ENCODE measurements at places on chromosomes 11 and 22.

DNA sequence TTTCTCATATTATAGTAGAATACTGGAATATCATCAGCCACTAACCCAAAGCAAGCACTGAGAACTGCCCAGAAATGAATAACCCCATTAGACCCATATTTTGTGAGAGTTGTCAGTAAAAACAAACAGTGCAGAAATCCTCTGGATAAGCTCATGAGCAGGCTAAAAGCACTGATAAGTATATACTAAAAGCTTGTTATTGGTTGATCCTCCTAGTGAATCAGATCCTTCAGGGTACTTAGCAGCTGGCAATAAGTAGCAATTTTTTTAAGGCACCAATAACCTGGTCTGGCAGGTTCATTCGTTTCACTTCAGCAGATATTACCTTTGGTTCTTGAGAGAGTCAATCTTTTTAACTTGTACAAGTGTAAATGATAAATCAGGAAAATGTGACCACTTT lies 1.2 kb downstream of the NOX4 start:
- DNase-seq, result no peak

GRCh38 chr11:22430141-22430541 lies 92.0 kb downstream of the SLC17A6 start:
- no peak for DNase-seq

- no peak for DNase-seq
Observed at GRCh38 chr11:72816404-72816990, 2.3 kb downstream of the ATG16L2 start.

GRCh38 chr11:115363921-115364320 lies 140.3 kb downstream of the CADM1 start:
- no peak for DNase-seq

GRCh38 chr11:128206461-128206860 lies 380.9 kb downstream of the ETS1 start:
- DNase-seq, result no peak

- DNase-seq, result no peak
Observed at GRCh38 chr11:129372609-129373488, 2.8 kb upstream of the BARX2 start.

GRCh38 chr22:23857606-23858483 lies at the start of gene SLC2A11:
Gene SLC2A11, plus strand, starts transcription at chr22:23857875. Its CDS starts 125 bp downstream, at chr22:23858000.
- peak; percentile 95 for DNase-seq

DNA sequence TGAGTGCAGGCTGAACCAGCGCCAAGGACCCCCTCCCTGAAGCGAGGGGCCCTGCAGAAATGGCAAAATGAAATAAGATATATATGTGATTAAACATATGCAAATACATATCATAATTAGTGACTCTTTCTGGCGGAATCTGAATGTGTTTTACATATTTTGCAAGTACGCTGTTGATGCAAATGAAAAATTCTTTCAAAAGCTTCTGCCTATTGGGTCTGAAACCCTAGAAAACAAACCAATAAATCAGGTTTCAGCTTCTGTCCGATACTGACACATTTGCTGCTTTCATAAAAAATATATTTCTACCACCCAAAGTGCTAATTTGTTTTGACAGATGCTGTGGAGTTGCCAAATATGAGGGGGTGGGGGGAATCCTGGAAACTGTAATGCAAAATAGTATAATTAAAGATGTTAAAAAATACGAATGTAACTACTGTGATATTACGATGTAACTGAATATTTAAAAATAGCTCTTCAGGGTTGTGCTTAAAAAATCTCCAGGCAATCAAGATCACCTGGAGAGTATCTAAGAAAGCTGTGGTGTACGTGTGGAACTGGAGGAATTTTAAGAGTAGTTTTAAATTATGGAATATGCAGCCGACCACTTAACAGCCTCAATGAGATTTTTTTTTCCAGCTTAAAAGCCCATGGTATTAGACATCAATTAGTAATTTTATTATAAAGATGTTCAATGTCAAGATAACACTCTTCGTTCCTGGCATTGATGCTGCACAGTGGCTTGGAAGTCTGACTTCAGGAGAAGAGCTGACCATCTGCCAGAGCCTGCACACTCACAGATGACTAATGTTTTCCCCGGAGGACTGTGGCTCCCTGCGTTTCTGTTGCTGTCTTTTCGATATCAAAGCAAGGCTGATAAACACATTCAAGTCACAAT lies 122.2 kb upstream of the RCN1 start:
- DNase-seq, result no peak

GRCh38 chr11:86475027-86475426 lies 100.3 kb downstream of the CCDC81 start:
- DNase-seq, result peak; percentile 31

DNA sequence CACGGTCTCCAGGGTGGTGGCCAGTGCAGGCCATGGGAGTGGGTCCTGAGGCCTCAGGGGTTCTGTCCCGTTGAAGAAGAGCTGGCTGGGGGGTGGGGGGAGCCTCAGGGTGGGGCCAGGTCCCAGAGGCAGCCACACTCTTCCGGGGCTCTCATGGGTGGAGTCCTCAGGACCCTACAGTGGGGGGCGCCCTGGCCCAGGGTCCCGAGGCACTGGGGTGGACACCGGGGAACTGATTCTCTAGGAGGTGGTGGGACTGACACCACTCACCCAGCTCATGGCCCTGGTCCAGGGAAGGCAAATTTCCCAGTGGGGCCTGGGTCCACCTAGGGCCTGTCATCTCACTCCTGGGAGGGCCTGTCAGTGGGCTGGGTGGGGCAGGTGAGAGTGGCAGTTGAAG lies 12.8 kb downstream of the GGT5 start:
- DNase-seq, result no peak

GRCh38 chr11:71209656-71210055 lies 42.7 kb downstream of the SHANK2 start:
- DNase-seq, result no peak

DNA sequence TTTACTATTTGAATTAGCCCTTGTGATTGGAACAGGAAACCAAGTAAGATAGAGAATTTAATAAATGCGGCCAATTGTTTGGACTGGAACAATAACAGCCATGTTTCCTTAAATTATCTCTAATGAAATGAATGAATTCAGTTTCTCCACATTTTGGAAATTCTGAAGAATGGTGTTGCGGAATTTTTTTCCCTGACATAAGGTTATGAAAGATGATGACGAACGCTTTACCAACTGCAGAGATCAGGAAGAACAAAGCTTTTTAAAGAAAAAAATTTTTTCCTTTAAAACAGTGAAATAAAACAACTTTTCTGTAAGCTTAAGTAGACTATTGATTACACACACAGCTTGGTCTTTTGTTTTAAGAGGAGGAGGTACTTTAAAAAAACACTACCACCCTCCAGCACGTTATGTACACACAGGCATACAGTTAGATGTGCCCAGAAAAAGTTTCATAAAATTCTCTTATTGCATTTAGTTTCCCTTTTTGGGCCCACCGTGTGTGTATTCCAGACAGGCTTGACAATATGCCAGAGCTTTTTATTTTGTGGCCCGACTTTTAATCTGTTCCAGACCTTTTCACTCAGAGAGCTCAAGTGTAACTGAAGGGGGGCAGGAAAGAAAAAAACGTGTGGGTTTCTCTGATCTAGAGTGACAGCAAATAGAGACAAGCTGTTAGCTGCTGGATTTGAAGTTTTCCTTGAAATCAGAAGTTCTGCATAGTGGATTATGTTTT lies 77.3 kb downstream of the YAP1 start:
- no peak for DNase-seq

- DNase-seq, result no peak
Observed at GRCh38 chr11:10658621-10659338, 34.8 kb downstream of the IRAG1 start.

- DNase-seq, result no peak
Observed at GRCh38 chr11:27456140-27456794, 16.3 kb downstream of the LGR4 start.

DNA sequence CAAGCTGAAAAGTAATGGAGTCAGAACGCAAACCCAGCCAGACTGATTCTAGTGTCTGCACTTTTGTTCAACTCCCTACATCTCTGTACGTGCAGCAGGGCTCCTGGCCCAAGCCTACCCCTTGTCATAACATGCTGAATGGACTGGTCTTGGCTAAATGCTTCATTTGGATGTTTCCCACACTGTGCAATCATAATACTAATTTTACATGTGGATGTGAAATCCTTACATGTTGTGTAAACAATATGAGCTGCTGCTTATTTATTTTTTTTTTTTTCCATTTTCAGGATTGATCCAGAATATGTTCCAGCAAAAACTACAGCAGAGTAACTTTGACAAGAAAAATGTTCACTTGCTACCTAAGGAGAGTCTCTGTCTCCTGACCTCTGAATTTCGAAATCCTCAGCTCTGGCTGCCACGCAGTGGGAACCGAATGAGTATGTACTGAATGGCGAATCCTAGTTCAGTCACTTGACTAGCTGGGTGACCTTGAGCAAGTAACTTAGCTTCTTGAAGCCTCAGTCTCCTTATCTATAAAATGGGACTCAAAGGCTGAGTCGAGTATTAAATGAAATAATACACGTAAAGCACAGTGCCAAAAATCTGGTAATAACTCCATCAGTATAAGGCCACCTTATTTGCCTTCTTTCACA lies 133.4 kb downstream of the EHF start:
- DNase-seq, result no peak

DNA sequence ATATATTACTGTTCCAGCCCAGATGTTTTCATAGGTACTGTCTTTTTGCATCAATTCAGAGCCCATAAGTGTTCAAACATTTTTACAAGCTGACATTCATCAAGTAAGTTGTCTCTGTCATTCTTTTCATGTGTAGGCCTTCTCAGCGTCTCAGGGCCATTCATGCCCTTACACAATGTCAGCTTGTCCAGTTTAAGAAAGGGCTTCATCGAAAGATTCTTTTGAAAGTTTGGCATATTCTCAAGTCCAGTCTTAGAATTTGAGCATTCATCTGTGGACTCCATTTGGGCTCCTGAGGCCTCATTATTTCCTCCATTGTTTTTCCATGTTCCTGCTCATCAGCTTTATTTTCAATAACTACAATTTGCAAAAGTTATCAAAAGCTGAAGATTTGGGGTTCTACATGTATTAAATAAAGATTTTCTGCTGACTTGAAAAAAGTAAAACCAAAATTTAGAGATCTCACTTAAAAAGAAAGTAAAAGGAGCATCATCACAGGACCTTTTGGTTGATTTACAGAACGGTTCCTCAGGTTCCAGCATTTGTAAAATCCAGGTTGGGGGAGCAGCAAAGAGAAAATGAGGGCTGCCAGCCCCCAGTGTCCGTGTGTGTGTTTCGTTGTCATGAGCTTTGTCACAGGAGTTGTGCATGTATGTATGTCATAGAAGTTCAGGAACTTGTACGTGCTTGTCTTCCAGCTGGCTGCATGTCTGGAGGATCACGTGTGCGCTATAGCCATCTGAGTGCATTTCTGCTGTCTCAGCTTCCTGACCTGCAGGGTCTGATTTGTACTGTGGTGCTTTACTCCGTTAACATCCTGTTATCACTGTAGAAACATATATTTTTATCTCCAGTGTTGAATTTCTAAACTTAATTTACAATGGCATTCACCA lies 15.6 kb downstream of the MOV10L1 start:
- DNase-seq, result no peak

- no peak for DNase-seq
Observed at GRCh38 chr22:22026157-22026831, 43.7 kb upstream of the TOP3B start.

DNA sequence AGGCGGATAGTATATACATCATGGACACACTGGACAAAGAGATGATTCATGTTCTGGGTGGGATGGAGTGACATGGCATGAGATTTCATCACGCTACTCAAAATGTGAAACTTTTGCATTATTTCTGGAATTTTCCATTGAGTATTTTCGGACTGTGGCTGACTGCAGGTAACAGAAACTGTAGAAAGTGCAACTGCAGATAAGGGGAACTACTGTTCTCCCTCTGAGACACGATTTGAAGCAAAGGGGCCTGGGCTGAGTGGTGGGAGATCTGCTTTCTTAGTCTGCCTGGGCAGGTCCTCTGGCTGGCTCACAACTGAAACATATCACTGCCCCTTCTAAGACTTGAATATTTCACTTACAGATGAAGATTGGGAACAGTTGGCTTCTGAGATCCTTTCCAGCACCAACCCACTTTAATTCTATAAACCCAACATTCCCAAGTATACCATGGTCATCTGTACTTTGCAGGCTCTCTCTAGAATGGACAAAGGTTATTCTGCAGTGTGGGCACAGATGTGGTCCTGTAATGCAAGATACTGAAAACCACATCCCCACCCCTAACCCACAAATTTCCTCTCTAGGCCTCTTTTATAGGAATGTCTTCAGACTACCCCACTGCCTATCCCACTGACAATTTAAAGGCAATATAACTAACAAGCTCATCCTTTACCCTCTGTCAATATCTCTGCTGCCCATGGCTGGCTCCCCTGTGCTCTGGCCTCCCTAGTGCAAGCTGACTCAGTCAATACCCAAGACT lies 121.1 kb downstream of the KCNC1 start:
- no peak for DNase-seq

- DNase-seq, result no peak
Observed at GRCh38 chr11:76159303-76159937, 46.9 kb downstream of the WNT11 start.

- no peak for DNase-seq
Observed at GRCh38 chr11:76376746-76377558, 4.0 kb downstream of the THAP12 start.

- DNase-seq, result no peak
Observed at GRCh38 chr11:1371836-1372465, 17.8 kb upstream of the BRSK2 start.

DNA sequence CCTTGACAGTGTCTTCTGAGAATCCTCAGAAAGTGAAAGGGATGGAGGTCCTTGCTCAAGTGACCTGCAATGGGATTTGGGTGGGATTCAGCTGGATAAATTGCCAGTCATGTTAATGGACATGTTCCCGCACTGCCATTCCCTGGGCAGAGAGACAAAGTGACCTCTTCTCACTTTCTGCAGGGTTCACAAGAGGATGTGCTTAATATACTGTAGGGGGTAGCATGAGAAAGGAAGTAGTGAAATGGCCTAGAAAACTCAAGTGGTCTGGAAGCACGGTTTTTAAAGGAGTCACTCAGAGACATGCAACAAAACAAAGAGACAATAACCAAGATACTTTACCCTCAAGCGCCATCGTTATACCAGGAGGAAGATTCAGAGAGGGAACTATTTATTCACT lies 70.2 kb downstream of the NELL1 start:
- no peak for DNase-seq

DNA sequence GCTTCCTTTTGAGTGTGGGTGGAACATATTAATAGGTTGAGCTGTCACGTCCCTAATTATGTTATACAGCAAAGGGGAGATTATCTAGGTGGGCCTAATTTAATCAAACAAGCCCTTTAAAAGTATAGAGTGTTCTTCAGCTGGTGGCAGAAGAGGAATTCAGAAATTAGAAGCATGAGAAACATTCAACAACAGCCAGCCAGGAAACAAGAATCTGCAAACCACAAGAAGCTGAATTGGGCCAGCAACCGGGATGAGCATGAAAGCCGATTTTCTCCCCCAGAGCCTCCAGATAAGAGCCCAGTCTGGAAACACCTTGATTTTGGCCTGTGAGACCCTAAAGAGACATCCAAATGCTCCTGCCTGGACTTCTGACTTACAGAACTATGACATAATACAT lies 105.8 kb upstream of the LDLRAD3 start:
- no peak for DNase-seq

DNA sequence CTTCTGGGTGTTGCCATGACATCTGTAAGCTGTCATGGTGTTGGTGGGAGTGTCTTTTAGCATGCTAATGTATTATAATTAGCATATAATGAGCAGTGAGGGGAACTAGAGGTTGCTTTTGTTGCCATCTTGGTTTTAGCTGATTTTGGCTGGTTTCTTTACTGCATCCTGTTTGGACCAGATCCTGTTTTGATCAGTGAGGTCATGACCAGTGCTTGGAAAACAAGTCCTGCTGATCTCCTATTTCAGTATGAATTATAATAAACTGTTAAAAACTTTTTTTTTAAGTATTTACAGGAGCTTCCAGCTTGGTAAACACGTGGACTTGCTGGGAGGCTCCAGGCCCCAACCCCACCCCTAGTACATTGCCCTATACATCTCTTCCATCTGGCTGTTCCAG lies 30.5 kb upstream of the P4HA3 start:
- DNase-seq, result no peak

All from coronary artery (tissue), 2 donors.